ENCODE measurements at places on chromosomes 1 and 21. TPM values are rescaled to one million over a fixed set of nuclear protein-coding genes. Genes with fewer than 3 reads are reported as not detected.

The DCDC2B gene
- not detected for total RNA-seq

The F3 gene
- total RNA-seq = 31.2 TPM

The C1orf185 gene
- total RNA-seq = not detected

The KIAA0040 gene
- 1.5 TPM for total RNA-seq

The FCGR3B gene
- total RNA-seq = 0.25 TPM

The IFI6 gene
- total RNA-seq = 27.5 TPM

The RAB25 gene
- total RNA-seq = not detected

The RUNX3 gene
- total RNA-seq = under 0.01 TPM

The RER1 gene
- 29.0 TPM for total RNA-seq

The PDXK gene
- total RNA-seq = 38.6 TPM

The BCAR3 gene
- 4.2 TPM for total RNA-seq

The CHRNB2 gene
- total RNA-seq = 22.4 TPM

The ASTN1 gene
- 72.5 TPM for total RNA-seq

The VSIG8 gene
- total RNA-seq = not detected

The KCND3 gene
- 13.0 TPM for total RNA-seq

The LCA5L gene
- 0.49 TPM for total RNA-seq

The SPATA17 gene
- 4.2 TPM for total RNA-seq

The FABP3 gene
- 88.0 TPM for total RNA-seq

The RBP7 gene
- not detected for total RNA-seq

The ARHGEF16 gene
- total RNA-seq = 0.25 TPM

The CEP104 gene
- total RNA-seq = 31.0 TPM

The FCN3 gene
- total RNA-seq = 0.25 TPM

The LRRC71 gene
- total RNA-seq = 0.25 TPM

The TNFRSF1B gene
- 2.0 TPM for total RNA-seq

The C4BPA gene
- not detected for total RNA-seq

The CFHR2 gene
- not detected for total RNA-seq

The CRABP2 gene
- 7.1 TPM for total RNA-seq

The COL9A2 gene
- total RNA-seq = 6.9 TPM

The FNBP1L gene
- 209 TPM for total RNA-seq

The CYP4A22 gene
- not detected for total RNA-seq

The LDLRAD1 gene
- total RNA-seq = not detected

The C1QA gene
- 3.2 TPM for total RNA-seq

The APCS gene
- not detected for total RNA-seq
